Right renal cortex interstitium (tissue), 3 donors: ENCODE measurements at places on chromosomes 7 and 10. TPM values are rescaled to one million over a fixed set of nuclear protein-coding genes. Genes with fewer than 3 reads are reported as not detected.

FOXP2 gene
- polyA plus RNA-seq: 13.7 TPM

NUTM2A gene
- 3.7 TPM for polyA plus RNA-seq

CRYGN gene
- 2.1 TPM for polyA plus RNA-seq

GRCh38 chr7:30764030-30764975, 6.9 kb upstream of the MINDY4 start:
- no peak for DNase-seq

DNA sequence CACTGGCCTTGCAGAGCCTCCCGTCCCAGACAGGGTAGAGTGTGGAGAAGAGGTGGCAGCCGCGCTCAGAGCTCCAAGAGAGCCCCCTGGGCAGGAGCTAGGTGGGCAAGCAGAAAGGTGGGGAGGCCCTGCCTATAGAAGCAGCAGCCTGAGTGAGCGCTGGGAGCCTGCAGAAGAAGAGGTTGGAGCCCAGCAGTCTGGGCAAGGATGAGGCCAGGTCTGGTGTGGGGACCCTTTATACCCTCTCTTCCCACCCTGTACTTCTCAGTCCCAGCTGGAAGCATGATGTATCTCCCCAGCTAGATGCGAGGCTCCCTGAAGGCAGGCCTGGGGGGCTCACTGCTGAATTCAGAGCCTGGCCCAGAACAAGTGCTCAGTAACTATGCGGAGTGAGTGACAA, 44.5 kb upstream of the ZMIZ1 start:
- DNase-seq: no peak

GRCh38 chr7:120684463-120684862, 173.5 kb downstream of the TSPAN12 start:
- DNase-seq: no peak

DNA sequence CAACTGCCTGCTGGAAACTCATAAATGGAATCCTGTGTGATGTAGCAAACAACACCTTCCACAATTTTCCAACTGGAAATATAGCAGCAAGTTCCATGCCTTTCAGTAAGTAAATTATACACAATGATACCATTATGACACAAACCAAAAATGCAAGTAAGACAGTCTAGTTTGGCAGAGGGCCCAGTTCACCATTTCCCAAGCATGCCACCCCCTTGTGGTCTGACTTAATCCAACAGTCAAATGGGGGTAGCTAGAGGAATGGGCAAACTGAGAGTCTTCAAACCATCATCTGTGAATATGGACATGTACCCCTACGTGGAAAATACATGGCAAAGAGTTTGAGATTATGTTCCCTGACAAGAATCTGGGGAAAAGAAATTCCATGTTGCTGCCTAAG, 137.6 kb upstream of the VWC2 start:
- DNase-seq: no peak

DNA sequence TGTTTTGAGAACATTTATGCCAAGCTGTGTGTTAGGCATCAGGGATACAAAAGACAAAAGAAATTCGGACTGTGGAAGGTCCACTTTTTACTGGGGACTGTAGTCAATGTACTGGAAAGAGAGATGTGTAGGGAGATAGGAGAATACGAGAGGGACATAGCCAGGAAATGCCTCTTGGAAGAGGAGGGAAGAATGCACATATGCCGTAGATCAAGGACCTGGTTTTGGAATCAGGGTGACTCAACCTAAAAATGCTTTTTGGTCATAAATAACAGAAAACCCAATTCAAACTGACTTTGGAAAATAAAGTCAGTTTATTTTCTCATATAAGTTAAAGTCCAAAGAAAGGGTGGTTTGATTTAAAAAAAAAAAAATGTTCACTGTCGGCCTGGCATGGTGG, 140.3 kb upstream of the TCF7L2 start:
- DNase-seq: no peak

DNA sequence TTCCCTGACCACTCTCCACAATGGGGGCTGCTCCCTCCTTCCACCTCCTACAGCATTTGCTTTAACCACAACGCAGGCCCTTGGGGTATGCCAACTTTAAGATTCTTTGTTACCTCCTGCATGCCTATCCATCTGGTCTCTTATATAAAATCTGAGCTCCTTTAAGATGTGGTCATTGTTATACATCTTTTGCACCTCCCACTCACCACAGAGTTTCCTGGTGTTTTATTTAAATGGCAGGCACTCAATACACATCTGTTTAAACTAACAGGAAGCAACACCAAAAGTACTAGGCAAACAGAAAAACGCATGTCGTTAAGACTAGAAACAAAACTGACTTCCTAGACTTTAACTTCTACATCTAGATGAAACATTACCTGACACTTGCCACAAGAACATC, 36.3 kb downstream of the SLC25A13 start:
- no peak for DNase-seq

DNA sequence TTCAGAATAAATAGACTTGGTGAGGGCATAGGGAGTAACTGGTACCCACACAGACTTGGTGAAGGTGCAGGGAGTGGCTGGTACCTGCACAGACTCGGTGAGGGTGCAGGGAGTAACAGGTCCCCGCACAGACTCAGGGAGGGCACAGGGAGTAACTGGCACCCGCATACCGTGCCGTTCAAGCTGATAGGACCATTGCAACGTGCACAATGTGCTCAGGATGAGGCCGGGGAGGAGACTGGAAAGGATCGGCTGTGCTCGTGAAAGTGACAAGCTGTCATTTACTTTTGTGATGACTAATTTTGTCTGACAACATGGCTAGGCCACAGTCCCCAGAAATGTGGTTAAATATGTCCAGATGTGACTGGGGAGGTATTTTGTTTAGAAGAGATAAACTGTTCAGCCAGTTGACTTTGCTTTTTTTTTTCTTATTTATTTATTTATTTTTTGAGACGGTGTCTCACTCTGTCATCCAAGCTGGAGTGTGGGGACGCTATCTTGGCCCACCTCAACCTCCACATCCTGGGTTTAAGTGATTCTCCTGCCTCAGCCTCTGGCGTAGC, 76.2 kb upstream of the NMT2 start:
- DNase-seq: no peak

- DNase-seq: no peak
Observed at GRCh38 chr7:75662579-75663301, 76.0 kb downstream of the HIP1 start.

GRCh38 chr10:91350651-91351081, 59.5 kb upstream of the HECTD2 start:
- DNase-seq: no peak

DNA sequence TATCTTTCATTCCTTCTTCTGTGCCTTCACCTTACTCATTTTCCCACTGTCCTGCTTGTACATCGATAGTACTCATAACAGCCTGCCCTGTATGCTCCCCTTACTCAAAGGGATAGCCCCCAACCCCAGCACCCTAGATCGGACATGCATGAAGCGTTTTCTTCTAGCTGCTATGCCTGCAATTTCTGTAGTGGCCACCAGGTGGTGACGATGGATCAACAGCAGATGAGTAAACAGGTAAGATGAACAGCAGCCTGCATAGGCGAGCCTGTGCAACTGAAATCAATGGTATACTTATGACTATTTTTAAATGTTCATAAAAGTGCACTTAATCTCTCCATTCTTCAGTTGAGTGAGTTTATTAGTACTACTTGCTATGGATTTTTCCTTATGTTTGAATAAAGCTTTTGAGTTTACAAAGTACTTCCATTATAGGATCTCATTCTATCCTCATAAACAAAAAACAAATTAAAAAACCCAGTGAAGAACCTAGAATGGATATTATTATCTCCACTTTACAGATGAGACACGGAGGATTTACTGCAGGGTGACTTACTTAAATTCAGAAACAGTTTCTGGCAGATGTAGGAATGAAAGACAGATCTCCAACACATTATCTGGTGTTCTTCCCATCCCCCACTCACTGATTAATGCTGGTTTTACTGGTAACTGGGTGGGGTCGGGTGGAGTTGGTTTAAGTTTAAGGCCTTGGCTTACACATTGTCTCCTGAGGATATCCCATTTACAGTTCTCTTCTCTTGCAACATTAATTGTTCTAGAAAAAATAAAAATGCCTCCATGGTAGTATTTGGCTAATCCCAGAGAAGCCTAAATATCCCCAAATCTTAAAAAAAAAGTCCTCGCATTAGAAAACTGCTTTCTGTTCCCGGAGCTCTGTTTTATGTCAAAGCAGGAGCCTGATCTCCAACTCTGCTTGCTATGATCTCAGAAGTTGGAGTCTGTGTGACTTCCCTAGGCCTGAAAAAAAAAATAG, 222.1 kb downstream of the GLI3 start:
- DNase-seq: no peak

- no peak for DNase-seq
Observed at GRCh38 chr10:77606751-77607150, 30.9 kb downstream of the KCNMA1 start.

DNA sequence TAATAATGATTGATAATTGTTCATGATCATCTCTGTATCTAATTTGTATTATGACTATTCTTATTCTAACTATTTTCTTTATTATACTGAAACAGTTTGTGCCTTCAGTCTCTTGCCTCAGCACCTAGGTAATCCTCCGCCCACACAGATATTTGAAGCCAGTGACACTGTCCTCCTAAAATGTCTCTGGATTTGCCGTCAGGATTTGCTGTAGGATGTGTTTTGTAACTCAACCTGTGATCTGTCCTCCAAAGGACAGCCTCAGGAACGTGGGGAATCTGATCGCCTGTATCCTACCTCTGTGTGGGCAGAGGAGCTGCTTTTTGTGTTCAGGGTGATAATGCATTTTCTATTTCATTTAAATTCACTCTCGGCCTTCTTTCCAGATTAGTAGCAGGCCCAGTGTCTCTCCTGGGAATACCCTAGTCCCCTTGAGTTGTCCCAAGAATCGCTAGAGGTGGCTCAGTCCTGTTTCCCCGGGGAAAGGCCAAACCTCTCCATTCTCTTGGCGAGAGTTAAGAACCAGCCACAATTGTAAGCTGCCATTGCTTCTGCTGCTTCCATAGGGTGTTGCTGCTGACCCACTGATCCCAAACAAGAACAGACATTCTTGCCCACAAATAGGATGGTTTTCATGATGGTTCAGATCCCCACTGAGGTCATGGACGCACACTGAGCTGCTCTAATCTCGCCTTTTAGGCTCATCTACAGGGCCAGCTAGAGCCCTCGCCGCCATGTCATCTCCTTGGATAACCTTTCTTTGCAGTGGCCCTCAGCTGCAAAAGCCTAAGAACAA, 136.2 kb upstream of the KCNMA1 start:
- DNase-seq: no peak

GRCh38 chr7:95205665-95206225, 118.6 kb downstream of the PON1 start:
- no peak for DNase-seq

- no peak for DNase-seq
Observed at GRCh38 chr7:142881586-142882337, 3.8 kb downstream of the TRPV6 start.

DNA sequence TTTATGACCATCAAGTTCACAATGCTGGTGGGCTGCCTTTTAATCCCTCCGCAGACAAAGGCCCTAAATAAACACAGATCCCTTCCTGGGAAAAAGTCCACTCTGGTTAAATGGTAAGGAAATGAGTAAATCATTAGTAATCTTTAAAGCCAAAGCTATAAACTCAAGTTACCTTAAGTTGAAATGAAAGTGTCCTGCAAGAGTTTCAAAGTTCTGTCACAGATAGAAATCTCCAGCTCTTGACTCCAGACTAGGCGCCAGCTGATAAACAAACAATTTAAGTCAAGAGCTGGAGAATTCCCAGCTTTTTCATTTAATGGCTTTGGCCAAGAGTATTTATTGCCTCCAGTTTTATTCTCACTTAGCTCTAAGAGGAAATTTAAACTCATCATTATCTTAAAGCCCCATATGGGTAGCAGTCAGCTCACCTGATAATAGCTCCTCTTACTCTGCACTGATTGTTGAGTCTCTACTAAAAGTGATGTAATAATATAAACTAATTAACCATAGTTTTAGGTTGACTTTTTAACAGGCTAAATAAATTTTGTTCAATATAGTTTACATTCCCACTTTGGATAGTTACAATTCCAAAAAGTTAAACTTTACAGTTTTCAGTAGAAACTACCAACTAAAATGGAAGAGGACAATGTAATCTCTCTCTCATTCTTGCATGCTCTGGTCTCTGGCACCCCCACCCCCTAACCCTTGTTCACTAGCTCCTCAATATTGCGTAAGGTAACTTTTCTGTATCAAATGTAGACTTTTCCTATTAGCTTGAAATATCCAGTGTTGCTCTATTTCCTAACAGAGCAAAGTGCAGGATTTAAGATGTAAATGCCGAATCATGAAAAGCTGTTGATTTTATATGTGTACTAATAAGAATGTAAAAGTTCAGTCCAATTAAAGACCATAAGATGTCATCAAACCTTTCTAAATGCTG, 56.1 kb downstream of the HIBADH start:
- no peak for DNase-seq

- DNase-seq: no peak
Observed at GRCh38 chr10:3485057-3485686, 299.8 kb downstream of the KLF6 start.

GRCh38 chr10:27345455-27345920, 104.9 kb upstream of the ACBD5 start:
- no peak for DNase-seq

- DNase-seq: no peak
Observed at GRCh38 chr7:18667466-18667865, 171.9 kb downstream of the HDAC9 start.

- DNase-seq: no peak
Observed at GRCh38 chr7:28348636-28349035, 63.7 kb upstream of the CREB5 start.

DNA sequence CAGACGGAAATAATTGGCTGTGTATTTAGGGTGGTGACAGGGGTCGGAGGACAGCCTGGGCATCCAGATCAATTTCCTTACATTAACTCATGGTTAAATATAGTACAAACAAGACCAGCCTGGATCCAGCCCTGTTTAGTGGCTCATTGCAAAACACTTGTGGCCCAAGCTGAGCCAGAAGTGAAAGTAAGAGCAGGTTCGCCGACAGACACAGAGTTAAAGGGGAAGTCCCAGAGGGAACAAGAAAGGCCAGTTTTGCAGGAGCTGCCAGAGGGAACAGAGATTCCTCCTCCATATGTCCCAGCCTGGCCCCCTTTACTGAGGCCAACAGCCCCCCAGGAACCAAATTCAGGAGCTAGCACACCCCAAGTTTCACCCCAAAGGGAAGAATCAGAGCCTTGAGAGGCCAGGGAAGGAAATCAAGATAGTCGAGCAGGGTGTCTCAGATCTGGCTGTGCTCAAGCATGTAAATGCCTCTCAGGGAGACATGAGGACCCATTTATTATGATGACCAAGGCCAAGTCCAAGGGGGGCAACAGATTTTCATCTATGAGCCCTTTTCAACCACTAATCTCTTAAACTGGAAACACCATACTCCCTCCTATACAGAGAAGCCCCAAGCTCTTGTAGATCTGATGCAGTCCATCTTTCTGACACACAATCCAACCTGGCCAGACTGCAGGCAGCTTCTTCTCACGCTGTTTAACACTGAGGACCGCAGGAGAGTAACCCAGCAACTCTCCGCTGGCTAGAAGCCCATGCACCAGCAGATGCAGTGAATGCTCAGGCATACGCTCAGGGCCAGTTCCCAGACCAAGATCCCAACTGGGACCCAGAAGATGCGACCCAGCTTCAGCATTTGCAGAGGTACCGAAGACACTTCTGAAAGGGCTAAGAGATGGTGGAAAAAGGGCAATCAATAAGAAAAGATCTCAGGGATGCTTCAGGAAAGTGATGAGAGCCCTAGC, 15.9 kb upstream of the ADCK2 start:
- no peak for DNase-seq
